ENCODE measurements at places on chromosomes 1 and 21.

- DNase-seq: no peak
These were observed 64.2 kb upstream of the CNTN2 start for GRCh38 chr1:204978782-204979181.

DNA sequence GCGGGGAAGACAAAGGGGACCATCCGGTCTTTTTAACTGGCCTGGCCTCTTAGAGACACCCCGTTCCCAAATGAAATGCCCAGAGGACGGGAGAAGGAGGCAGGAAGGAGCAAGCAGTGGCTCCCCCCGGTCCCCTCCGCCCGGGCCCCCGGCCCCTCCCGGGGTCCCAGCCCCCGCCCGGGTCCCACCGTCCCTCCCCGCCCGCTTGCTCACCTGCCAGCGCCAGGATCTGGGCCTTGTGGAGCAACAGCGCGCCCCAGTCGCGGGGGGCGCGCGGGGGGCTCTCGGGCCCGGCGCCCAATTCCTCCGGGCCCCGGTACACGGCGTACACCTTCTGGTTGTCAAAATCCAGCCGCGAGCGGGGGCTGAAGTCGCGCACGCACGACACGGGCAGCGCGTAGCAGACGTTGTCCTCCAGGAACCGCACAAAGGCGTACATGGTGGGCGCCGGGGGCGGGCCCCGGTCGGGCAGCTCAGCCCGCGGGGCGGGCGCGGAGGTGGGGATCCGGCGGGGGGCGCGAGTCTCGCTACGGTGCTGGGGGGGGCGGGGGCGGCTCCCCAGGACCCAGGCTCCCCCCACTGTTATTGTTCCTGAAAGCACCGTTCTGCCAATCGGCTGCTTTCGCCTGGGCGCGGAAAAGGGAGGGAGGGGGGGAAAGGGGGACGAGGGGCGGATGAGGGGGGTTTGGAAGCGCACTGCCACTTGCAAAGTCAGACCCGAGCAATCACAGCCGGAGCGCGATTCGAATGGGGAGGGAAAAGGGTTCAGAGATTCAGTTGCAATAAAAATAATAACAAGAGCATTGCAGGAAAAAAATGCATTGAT, at the start of gene BEND5:
TSS of gene BEND5 (minus strand) at position 499 of the 826 bp plus-strand sequence. CDS start at position 439, 60 bp downstream.
- peak; percentile 68 for DNase-seq

DNA sequence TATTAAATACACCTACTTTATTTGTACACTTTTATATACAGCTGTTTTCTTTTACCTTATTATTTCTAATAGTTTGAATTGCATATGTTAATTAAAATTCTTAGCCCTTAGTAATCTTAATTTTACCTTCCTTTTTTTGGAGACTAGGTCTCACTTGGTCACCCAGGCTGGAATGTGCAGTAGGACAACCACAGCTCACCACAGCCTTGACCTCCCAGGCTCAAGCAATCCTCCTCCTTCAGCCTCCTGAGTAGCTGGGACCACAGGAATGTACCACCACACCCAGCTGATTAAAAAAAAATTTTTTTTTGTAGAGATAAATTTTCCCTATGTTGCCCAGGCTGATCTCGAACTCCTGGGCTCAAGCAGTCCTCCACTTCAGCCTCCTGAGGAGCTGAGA, 15.0 kb upstream of the SDC3 start:
- DNase-seq: peak; percentile 51

DNA sequence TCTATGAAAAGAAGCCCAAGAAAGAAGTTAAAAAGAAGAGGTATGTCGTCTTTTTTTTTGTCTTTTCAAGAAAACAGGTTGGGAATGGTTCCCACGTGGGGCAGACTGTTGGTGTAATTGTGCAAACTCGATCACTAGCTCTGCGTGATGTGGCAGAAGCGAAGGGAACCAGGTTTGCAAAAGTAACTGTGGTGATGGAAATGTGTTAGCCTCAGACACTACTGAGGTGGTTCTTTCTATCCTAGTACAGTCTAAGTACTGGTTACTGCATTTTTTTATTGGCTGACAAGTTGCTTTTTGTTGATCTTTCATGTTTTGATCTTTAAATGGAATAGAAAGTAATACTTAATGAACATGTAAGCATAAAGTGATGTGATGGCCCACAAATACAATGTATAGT, 8.8 kb downstream of the RPL5 start:
- DNase-seq: no peak

- DNase-seq: no peak
These were observed 11.2 kb upstream of the SNAPIN start for GRCh38 chr1:153647346-153647714.

GRCh38 chr1:203720242-203720641, 44.7 kb upstream of the LAX1 start:
- no peak for DNase-seq

GRCh38 chr21:35824136-35824535, 236.2 kb downstream of the SETD4 start:
- peak; percentile 64 for DNase-seq

GRCh38 chr1:73366734-73367413, 831.1 kb downstream of the LRRIQ3 start:
- no peak for DNase-seq

GRCh38 chr1:220407191-220407590, 120.7 kb upstream of the MARK1 start:
- no peak for DNase-seq

GRCh38 chr1:185215911-185216310, 58.9 kb downstream of the SWT1 start:
- no peak for DNase-seq

DNA sequence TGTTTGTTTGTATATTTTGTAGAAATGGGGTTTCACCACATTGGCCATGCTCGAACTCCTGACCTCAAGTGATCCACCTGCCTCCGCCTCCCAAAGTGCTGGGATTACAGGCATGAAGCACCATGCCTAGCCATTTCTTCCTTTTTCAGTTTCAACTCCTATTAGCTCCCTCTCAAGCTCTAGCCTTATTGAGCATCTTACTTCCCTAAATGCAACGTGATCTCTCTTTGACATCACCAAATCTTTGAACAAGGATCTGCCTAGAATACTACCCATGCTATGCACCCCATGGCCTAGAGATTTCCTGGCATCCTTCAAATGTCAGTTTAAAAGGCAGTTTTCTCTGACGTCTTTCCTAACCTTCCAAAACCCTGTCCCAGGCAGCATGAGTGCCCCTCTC, 91.1 kb upstream of the NR5A2 start:
- no peak for DNase-seq

DNA sequence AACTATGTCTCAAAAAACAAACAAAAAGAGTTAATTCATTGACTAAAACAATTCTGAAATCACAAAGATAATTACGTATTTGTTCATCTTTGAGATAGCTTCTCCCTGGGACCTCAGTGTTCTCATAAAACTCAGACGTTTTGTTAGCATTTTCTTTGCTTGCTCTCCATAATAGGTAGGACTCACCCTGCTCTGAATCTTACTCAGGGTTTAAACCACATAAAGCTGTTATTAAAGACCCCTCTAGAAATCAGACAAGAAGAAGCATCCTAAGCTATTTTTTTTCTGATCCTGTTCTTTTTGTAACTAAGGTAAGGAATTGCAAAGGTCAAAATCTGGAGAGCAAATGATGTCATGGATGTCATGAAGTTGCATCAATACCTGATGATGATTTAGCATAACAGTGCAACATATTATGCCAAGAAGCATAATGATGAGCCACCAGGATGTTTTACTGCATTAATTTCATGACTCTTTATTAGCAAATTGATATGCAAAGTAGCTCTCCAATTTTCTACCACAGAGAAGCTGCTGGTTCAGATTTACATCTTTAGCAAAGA, 2.4 kb downstream of the FBXO42 start:
- DNase-seq: no peak

GRCh38 chr1:161139766-161140165, 7.3 kb upstream of the DEDD start:
- peak; percentile 15 for DNase-seq

DNA sequence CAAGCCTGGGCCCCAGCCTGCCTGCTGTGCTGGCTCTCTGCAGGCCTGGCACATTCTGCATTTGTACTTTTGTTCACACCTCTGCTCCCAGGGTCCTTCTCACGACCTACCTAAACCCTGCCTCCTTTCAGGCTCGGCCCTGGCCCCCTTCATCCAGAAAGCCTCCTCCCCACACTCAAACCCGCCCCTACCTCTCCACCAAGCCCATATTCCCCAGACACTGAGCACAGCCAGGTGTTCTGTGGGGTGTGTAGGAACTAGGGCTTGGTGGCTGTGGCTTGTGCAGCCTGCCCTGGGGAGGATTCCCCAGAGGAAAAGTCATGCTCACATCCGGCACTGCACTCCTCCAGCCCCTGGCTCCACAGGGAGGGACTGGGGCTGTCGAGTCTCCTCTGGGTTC, 8.2 kb upstream of the MIXL1 start:
- DNase-seq: peak; percentile 21

- DNase-seq: no peak
These were observed 15.6 kb upstream of the DMBX1 start for GRCh38 chr1:46473991-46474390.

- no peak for DNase-seq
These were observed 18.5 kb upstream of the BCL9 start for GRCh38 chr1:147522775-147523174.

DNA sequence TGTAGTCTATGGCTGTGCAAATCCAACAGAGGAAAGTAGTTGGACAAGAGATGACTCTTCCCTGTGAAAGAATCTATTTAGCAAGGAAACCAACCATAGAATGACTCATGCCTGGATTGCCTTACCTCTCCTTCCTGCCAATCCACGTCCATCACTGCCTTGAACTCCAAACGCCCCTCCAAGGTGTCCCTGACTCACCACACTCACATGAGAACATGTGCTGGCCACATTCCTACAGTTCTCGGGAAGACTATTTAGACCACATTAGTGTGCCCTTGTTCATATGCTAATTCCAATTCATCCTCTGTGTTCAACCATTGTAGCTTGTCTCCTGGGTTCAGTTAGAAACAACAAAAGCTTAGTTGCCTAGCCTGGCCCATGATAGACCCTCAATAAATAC, 157.3 kb downstream of the SLC30A10 start:
- DNase-seq: peak; percentile 98

DNA sequence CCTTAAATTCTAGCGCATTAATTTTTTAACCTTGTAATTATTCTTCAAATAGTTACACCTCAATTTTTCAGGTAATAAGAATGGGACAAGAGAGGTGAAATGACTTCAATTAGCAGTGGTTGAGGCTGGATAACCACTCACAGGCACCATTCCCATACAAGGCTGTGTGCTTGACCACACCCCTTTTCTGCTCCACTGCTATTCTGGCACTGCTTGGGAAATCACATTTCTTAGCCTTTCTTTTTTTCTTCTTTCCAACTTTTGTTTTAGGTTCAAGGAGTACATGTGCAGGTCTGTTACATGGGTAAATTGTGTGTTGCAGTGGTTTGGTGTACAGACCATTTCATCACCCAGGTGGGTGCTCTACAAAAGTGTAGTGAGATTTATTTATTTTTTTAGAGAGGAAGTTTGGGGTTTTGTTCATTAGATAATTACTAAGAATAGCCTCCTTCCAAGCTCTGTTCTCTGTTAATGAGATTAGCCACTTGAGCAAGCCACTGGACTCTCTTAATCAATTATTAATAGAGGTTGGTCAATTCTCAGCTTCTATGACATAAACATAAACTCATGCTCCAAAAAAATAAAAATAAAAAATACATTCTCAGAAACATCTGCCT, 14.4 kb downstream of the ILDR2 start:
- DNase-seq: no peak

GRCh38 chr21:38820471-38821239, 14.9 kb downstream of the ETS2 start:
- no peak for DNase-seq

GRCh38 chr21:41762753-41763152, 4.1 kb downstream of the RIPK4 start:
- no peak for DNase-seq

GRCh38 chr1:218904416-218904815, 269.3 kb upstream of the LYPLAL1 start:
- no peak for DNase-seq

DNA sequence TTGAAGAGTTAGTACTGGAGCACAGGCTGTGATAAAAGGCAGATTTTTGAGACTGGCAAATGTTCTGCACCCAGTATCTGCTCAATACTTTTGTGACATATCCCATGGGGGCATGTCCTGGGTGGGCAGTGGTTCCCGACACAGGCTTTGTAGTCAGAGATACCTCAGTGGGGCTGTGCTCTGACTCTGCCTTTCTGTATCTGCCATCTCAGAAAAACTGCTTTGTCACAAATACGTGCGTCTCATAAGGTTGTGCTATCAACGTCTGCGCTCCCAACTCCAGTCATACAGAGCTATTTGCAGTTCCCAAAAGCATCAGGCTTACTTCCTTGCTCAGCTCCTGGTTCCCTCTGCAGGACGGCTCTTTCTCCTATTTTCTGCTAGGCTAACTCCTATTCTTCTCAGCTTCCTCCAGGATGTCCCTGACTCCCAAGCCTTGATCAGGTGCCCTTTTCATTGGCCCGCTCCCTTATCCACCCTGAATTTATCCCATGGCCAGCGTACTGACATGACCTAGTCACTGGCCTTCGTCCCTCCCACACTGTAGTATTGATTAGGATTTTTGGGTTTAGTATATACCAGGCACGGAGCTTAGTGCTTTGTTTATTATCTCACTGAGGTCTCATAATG, 12.1 kb upstream of the RAB29 start:
- no peak for DNase-seq

DNA sequence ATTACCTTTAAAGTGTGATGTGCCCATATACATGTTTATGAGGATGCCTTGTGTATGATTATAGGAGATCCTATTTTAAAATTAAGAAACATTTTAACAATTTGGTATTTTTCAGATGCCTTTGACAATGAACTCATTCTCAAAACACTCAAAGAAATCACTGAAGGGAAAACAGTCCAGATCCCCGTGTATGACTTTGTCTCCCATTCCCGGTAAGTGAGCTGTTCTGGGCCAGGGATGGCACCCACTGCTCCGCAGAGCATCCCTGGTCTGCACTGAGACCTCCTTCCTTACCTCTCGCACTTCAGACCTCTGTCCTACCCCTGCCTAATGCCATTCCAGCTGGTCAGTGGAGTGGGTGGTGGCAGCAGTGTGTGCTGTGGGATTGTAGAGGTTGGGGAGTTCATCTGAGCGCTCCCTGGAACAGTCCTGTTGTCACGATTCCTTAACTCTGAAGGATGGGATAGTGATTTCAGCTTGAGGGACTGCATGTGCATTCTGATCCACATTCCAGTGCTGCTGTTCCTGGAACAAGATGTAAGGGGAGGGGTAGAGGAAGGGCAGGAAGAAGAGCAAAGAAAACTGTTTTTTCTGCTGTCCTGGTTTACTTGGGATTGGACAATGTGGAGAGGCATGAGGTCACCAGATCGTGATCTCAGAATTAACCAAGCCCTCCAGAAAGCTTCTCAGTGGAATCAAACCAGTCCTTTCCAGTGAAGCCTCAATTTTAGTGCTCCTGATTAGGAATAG, 63.9 kb downstream of the UCK2 start:
- DNase-seq: no peak

DNA sequence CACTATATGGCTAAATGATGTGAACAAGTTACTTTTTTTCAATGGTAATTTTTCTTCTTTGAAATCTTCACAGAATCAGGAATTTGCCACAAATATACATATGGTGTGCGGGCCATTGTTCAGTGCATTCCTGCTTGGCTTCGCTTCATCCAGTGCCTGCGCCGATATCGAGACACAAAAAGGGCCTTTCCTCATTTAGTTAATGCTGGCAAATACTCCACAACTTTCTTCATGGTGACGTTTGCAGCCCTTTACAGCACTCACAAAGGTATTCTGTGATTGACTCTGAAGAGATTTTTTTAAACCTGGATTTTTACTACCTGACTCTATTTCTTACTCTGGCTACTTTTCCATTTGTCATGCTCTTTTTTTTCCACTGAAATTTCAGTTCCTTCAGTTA, 76.2 kb upstream of the KIAA1614 start:
- no peak for DNase-seq

GRCh38 chr1:205041001-205041715, 1.9 kb upstream of the CNTN2 start:
- DNase-seq: no peak

GRCh38 chr1:172344444-172344843, 76.0 kb upstream of the C1orf105 start:
- peak; percentile 64 for DNase-seq
